Breast epithelium (tissue), 4 donors: ENCODE measurements at places on chromosomes 6 and 20. TPM values are rescaled to one million over a fixed set of nuclear protein-coding genes. Genes with fewer than 3 reads are reported as not detected.

TSHZ2 gene
- total RNA-seq: 106 TPM

KCNK5 gene
- 1.8 TPM for total RNA-seq

ROS1 gene
- total RNA-seq: not detected

AIF1 gene
- 54.1 TPM for total RNA-seq

VSX1 gene
- not detected for total RNA-seq

PACRG gene
- 6.4 TPM for total RNA-seq

TRIM15 gene
- not detected for total RNA-seq

IL20RA gene
- total RNA-seq: 49.2 TPM

RBBP8NL gene
- total RNA-seq: 4.0 TPM

LGSN gene
- not detected for total RNA-seq

SYCP2 gene
- 4.5 TPM for total RNA-seq

DAAM2 gene
- total RNA-seq: 16.2 TPM

BMP6 gene
- 3.5 TPM for total RNA-seq

IDH3B gene
- 114 TPM for total RNA-seq

FAM83B gene
- 13.6 TPM for total RNA-seq

CALHM5 gene
- 0.73 TPM for total RNA-seq

FRMD1 gene
- total RNA-seq: 0.29 TPM

MAFB gene
- total RNA-seq: 39.0 TPM

OOEP gene
- total RNA-seq: not detected

IRF4 gene
- total RNA-seq: 13.0 TPM
